Stimulated activated CD4-positive, alpha-beta T cell treated with anti-CD3 and anti-CD28 coated beads, Interleukin-12 subunit alpha, Interleukin-12 subunit beta, amount 100 ng/mL, for 24 hours (primary cell): ENCODE measurements at places on chromosomes 7 and 10.

DNA sequence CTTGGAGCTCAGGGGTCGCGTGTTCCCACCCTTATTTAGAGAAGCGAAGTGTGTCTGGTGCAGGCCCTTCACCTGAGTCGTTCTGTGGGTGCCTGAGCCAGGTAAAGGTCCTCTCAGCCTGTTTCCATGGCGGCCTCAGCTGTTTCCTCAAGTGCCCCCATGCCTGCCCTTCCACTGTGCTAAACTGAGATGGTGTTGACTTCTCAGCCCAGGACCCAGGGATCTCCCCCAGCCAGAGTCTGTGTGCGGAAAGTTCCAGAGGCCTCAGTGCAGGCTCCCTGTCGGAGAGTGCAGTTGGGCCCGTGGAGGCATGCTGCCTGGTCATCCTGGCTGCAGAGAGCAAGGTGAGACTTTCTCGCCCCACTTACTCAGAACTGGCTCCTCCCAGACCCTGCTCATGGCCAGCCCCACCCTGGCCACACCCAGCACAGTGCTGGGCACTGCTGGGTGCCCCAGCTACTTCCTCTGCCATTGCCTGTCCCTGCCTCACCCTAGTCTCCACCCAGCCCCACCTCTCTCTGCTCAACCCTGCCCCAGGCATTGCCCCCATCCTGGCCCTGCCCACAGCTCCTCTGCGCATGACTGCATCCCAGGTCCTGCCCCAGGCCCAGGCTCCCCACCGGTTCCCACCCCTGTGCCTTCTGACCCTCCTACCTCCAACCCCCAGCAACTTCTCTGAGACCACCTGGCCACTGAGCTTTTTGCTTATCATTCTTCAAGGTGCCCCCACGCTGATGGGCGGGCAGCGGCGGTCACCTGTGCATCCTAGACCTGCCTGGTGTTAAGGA is 20.3 kb downstream of the NACAD start:
- DNase-seq, result no peak

DNA sequence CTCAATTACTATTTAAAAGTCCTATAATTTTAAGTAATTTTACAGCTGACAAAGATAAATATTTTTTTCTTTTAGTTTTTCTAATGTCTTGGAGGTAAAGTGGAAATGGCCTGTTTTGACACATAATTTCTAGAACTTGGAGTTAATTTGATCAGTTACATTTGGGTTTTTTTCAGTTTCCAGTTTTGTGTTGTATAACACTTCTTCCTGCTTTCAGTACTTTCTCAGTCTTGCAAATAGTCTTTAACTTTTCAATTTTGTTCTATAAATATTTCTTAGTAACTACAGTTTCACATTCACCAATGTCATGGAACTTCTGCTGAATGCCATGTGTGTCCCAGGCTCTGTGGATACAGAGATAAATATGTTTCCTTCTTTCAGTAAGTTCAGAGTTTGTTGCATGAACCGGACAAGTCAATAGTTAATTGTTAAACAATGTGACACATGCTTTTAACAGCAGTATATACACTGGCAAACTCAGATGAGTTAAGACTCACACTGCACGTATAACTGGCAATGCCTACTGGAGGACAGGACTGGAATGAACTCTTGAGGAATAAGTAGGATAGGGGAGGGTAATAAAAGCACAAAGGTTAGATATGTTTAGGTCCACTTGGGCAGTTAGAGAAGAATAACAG is 4.6 kb downstream of the SHOC2 start:
- no peak for DNase-seq

DNA sequence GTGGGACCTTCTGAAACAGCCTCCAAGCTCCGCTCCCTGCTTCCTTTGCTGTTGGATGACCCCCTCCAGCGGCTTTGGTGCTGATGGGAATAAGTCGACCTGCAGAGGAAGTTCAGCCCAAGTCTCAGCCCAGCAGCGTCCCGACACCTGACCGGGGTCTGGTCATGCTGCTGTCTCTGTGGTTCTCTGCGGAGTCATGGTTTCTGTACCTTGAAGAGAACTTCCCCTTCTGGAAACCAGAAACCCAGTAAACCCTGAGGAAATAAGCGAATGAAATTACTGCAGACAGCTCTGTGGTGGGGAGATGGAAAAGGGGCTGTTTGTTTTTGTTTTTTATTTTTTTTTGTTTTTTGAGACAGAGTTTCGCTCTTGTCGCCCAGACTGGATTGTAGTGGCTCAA is 18.3 kb upstream of the ZNF12 start:
- no peak for DNase-seq

GRCh38 chr7:37376386-37376785 is 72.3 kb downstream of the ELMO1 start:
- DNase-seq, result no peak

- no peak for DNase-seq
Measured at GRCh38 chr10:79402951-79403350, 42.5 kb downstream of the ZCCHC24 start.

DNA sequence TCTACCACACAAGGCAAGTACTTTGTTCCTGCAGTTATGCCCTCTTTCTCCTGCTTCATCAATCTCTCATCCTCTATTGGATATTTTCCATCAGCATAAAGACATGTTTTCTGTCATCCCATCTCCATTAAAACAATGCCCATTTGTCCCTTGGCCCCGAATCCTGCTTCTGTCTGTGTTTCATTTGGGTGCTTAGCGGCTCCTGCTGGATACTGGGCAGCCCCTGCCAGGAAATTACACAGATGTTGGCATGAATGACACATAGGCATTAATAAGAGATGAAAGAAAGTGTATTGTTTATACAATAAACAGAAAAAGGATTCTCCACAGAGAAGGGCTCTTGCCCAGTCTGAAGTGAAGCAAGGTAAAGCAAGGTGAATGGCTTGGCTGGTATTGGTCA is 765.3 kb downstream of the REEP3 start:
- DNase-seq, result no peak

DNA sequence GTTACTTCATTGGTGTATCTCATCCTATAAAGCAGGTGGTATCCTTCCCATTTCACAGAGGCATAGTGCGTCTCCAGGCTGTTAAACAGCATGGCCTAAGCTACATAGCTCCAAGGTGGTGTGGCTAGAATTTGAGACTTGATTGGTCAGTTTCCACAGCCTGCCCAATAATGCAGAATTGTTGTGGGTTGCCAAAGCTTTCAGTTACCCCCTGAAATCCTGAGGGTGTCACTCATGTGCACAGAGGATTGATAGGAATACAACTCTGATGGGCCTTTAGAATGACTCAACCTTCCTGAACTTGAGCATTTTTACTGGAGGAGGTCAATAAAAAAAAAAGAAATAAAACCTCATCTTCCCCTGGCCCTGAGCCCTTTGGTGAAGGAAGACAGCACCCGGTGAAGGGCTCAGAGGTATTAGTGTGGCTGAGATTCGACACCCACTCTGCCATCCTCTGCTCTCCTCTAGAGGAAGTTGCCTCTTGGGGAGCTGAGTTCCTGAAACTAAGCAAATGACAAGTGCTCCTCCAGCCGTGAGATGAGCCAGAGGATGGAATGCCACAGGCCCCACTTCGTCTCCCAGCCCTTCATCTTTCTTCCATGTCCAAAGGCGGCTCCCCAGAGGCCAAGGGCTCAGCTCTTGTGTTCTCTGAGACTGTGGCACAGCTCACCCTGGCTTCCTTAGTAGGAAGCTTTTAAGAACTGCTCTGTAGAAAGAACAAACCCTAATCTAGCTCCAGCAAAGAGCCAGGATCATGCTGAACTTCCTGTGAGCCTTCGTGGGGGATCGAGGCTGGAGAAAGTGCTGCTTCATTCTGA is 1.0 kb downstream of the ACSL5 start:
- DNase-seq, result no peak

- no peak for DNase-seq
Measured at GRCh38 chr7:75966190-75966961, 28.0 kb downstream of the TMEM120A start.

GRCh38 chr10:5668429-5668828 is 2.0 kb upstream of the ASB13 start:
- DNase-seq, result no peak

GRCh38 chr10:92156874-92157773 is 133.8 kb downstream of the CPEB3 start:
- DNase-seq, result no peak

GRCh38 chr10:12796401-12797160 is 204.9 kb downstream of the CCDC3 start:
- DNase-seq, result no peak
